ENCODE measurements at places on chromosomes 12 and 14.

DNA sequence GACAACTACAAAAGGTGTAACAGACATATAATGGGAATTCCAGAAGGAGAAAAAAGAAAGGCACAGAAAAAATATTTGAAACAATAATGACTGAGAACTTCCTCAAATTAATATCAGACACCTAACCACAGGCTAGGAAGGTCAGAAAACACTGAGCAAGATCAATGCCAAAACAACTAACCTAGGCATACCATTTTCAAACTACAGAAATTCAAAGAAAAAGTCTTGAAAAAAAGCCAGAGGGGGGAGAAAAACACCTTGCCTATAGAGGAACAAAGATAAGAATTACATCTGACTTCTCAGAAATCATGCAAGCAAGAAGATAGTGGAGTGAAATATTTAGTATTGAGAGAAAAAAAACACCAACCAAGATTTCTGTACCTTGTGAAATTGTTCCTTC lies 77.8 kb downstream of the RIN3 start:
- DNase-seq, result no peak

DNA sequence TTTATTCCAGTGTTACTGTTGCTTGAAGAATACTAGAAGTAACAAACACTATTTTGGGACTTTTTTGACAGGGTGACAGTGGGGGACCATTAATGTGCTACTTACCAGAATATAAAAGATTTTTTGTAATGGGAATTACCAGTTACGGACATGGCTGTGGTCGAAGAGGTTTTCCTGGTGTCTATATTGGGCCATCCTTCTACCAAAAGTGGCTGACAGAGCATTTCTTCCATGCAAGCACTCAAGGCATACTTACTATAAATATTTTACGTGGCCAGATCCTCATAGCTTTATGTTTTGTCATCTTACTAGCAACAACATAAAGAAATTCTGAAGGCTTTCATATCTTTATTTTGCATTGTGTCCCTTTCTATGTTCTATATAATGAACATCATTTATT lies 44.5 kb downstream of the TMPRSS12 start:
- no peak for DNase-seq

DNA sequence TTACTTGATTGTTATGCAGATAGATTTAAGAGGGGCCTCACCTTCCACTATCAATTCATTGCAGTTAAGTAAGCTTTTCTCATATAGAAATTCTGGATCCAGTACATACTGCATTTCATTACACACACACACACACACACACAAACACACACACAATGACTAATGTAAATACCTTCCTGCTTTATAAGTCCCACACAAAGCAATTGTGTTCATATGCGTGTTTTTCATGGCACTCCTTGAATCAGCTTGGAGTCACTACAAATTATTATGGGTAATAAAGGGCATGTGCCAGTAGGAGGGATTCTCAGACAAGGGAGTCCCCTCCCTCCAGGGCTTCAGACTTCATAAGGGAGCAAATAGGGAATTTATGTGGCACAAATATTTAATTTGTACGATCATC lies 4.5 kb downstream of the MIPOL1 start:
- DNase-seq, result no peak

DNA sequence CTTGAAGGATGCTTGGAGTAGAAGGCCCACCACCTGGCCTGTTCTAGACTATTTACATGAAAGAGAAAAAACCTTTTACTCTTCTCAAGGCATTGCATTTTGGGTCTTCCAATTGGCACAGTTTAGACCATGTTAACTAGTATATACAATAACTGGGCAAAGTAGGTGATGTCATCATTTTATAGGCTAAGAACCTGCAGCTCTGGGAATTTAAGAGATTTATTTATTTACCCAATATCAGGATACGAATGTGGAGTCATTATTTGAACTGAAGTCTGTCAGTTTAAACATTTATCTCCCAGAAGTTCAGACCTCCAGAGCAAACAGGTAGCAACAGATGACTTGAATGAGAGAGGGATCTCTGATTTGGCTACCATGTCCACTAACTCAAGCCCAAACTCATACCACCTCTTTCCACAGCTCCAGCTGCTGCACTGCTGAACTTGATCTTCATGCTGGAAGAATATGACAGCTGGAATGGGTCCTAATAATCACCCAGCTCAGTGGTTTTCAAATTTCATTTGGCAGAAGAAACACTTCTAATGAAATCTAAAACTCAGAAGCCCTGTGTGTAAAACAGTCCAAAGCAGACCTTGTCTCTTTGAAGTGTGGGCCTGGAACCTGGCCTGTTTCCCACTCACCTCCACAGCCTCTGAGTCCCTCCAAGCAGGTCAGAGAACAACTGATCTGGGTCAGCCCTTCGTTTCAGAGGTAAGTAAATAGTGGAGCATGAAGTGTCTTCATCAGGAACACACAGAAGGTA lies 179.2 kb downstream of the EMP1 start:
- no peak for DNase-seq

DNA sequence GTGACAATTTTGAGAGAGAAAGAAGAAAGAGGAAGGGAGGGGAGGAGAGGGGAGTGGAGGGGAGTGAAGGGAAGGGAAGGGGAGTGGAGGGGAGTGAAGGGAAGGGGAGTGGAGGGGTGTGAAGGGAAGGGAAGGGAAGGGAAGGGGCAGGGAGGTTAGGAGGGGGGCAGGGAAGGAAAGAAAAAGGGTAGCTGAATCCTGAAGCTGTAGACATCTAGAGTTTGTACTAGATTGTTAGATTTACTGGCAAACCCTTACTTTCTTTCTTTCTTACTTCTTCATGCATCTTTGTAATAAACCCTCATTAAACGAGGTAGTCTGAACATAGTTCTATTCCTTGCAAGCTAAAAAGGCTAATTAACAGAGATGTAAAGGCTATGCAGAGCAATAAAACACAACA lies 378.0 kb downstream of the MDGA2 start:
- no peak for DNase-seq

DNA sequence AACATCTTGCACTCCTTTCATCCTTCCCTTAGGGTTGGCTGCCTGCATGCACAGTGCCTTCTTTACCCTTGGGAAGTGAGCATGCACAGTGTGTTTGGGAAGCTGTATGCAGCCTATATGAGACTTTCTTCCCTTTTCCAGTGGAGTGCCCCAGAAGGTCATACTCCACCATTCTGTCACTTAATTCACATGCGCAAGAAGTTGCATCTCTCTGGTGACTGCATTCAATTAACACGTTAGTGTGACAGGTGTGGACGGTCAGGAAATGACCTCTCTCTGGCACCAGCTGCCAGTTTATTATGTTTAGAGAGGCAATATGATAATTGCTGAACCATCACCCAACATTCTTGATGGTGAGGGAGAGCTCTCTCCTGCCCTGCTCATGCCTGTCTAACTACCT lies 770.0 kb downstream of the FLRT2 start:
- DNase-seq, result no peak

DNA sequence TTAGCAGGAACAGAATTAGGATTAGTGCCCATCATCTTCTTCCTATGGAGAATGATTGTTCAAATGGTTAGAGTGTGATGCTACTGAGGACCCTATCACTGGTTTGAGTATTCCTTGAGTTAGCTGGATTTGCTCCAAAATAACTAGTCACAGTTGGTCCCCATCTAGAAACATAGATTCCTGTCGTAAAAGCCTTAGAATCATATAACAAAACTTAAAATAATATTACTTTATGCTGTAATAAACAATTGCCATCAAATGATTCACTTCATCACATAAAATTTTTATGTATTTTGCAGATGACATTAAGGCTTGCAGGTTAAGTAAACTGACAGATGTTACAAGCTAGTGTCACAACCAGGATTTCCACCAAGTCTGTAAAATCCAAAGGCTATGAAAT lies 209.8 kb downstream of the CCER1 start:
- DNase-seq, result no peak

DNA sequence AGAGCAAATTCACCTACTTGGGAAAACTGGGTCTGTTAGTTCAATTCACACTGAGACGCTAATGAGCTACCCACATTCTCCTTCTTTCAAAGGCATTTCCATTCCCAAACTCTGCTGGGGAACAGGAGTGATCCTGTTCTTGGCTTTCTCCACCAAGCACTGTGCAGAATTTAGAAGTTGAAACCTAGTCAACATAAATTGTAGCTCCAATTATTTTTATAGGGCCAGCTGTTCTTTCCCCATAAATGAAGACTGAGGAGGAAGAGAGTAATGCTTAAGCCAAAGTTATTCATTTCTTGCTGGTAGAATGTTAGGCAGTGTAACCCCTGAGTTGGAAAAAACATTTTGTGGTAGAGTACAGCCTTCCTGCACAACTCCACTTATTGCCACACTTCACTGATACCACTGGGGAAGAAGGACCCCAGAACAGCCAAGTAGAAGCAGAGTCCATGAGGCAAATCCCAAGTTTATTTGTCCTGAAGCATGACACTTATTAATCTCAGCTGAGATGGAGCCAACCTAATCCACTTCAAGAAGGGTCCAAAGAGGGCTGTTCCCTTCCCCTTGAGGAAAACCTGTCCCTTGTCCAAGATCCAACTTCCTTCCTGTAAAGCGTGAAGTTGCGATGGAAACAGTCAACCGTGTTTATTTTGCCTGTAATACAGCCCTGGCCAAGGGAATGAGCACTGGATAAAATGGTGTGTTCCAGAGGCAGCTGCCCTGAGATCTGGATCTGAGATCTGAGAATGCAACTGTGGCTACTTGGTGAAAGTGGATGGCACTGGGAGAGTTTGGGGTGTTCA lies 151.8 kb downstream of the TBX5 start:
- no peak for DNase-seq

DNA sequence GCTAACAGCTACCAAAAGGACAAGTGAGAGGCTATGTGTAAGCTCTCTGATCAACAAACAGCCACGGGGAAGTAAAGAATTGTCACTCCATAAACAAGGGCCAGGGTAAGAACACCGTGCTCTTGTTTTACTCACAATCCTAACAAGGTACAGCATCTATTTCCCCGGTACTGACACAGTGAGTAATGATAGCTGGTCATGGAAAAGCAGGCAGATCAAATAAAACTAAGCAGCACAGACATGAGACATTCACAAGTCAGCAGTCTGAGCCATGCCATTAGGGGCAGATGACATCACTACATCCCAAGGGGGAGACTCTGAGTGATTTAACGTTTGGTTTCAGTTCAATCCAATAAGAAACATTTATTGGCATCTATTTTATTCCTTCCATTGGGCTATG lies 54.4 kb downstream of the ARL6IP4 start:
- no peak for DNase-seq

DNA sequence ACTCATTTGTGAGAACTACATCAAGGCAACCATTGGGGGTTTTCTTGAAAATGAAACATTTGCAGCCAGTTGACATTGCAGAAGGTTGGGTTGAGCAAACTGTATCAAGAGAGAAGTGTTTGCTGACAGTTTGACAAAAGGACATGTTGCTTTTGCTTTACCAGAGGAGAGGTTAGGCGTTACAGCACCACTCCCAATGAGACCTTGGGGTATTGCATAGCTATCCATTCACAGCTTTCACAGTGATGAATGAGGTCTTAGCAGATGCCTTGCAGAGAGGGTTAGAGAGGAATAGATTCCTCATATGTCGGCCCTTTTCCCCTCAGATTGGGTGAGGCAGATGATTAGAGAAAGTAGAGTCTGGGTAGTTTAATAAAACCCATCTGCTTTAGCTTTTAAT lies 988.9 kb upstream of the FLRT2 start:
- DNase-seq, result no peak

DNA sequence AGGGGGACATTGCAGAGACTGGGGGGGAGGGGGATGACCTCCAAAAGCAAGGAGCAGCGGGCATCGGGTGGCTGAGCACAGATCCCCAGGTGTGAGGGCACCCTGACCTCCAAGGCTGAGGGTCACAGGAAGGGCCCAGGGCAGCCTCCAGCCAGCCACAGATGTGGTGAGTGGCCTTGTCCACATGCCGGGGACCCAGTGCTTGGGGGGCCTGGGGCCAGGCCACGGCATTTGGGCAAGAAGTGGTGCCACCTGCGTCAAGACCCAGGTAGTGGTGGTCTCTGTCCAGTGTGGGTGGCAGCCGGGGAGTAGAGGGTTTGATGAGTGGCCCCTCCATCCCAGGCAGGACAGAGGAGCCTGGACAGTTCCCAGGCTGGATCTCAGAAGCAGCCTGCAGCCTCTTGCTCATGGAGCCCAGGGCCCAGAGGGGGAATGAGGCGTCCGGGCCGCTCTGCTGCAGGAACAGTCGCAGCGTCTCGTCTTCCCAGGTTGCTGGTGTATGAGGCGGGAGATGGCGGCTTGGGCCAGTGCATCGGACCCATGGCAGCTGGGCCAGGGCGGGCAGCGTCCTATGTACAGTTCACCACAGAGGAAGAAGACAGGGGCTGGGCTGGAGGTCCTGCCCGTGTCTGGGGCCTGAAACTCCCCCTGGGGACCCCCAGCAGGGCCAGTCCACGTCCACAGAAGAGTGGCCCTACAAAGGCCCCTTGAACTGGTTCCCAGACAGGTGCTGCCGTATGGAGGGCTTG lies 33.5 kb downstream of the CCNK start:
- DNase-seq, result no peak

GRCh38 chr14:63510538-63510937 lies 32.6 kb downstream of the PPP2R5E start:
- DNase-seq, result no peak

DNA sequence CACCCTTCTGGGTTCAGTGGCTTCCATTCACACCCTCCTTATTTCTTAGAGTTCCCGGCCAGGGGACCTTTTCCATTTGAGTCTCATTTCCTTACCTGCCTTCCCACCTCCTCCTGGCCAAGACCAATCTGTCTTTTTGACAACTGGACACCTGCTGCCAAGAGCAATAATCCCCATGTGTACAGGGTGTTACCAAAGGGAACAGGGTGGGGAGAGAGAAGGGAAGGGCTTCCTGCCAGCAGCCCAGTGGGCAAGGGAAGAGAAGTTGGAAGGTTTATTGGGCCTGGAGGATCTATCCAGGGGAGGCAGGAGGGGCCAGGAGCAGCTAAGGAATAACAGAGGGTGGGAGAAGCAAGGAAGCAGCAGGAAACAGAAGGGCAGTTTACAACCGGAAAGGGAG lies 346.2 kb downstream of the C12orf75 start:
- no peak for DNase-seq

GRCh38 chr12:18720690-18721089 lies 17.1 kb downstream of the PLCZ1 start:
- DNase-seq, result no peak

GRCh38 chr12:32196250-32197198 lies 89.9 kb downstream of the BICD1 start:
- DNase-seq, result no peak

DNA sequence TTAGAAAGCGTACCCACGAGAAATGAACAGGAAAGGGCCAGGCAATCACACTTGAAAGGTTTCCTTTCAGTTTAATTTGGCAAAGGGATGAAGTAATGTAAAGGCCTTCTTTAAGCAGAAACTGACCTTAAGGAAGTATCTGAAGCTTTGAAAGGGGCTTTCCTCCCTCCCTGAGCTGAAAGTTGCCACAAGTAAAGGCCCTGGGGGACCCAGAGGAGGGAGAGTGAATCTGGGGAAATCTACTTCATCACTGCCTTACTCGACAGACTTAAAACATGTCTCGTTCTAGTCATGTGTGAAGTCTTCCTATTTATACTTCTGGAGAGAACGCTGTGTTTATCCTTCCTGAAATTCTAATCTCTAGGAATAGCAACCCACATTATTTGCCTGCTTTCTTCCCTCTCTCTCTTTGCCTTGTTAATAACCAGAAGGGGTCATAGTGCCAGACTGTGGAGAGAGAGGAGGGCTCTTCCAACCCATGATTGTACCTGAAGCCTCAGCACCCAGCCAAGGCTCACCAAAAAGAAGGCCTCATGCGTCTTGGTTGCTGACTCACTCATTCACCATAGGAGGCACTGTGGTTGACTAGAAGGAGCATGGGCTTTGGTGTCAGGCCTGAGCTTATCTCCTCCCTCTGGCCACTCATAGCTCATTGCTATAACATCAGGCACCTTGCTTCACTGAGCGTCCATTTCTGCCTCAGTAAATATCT lies 10.2 kb upstream of the GPX2 start:
- DNase-seq, result no peak

All from effector CD4-positive, alpha-beta T cell (primary cell).